Calu3 (cell line): ENCODE measurements at places on chromosomes 7 and 10.

- no peak for DNase-seq
These were observed 303.3 kb downstream of the IPMK start for GRCh38 chr10:57964351-57964750.

DNA sequence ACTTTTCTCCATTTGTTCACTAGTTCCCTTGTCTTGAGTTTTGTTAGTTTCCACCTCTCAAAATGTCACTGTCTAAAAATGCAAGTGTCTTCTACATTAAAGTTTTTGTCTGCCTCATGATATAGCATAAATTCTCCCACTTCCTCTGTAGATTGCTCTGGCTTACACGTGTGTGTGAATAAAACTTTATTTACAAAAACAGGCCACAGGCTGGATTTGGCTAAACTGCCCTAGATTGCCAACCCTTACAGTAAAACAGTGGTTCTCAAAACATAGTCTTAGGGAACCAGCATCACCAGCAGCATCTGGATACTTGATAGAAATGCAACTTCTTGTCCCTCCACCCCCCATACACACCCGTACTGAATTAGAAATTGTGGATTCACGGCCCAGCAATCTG is 207.8 kb downstream of the VTI1A start:
- no peak for DNase-seq

GRCh38 chr7:101783381-101784181 is 33.8 kb upstream of the CUX1 start:
- DNase-seq, result no peak

GRCh38 chr10:43979551-43979950 is 330.9 kb upstream of the ZNF32 start:
- DNase-seq, result no peak

GRCh38 chr10:61452151-61452651 is 980 bp downstream of the TMEM26 start:
- DNase-seq, result no peak

GRCh38 chr7:148712678-148713329 is 14.1 kb downstream of the CUL1 start:
- no peak for DNase-seq

DNA sequence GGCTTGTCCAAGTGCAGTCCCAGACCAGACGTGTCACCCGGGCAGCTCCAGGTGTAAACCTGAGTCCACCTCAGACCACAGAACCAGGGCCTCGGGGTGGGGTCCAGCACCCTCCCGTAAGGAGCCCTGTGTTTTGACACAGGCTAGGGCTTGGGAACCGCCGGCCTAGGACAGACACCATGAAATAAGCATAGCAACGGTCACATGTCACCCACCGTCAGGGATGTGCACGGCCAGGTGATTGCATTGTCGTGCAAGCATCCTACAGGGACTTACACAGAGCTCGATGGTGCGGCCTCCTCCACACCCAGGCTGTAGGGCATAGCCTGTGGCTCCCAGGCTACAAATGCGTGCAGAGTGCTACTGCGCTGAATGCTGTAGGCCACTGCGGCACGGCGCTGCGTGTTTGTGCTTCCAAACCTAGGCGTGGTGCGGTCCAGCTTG is 10.6 kb downstream of the ZFAND2A start:
- DNase-seq, result no peak

DNA sequence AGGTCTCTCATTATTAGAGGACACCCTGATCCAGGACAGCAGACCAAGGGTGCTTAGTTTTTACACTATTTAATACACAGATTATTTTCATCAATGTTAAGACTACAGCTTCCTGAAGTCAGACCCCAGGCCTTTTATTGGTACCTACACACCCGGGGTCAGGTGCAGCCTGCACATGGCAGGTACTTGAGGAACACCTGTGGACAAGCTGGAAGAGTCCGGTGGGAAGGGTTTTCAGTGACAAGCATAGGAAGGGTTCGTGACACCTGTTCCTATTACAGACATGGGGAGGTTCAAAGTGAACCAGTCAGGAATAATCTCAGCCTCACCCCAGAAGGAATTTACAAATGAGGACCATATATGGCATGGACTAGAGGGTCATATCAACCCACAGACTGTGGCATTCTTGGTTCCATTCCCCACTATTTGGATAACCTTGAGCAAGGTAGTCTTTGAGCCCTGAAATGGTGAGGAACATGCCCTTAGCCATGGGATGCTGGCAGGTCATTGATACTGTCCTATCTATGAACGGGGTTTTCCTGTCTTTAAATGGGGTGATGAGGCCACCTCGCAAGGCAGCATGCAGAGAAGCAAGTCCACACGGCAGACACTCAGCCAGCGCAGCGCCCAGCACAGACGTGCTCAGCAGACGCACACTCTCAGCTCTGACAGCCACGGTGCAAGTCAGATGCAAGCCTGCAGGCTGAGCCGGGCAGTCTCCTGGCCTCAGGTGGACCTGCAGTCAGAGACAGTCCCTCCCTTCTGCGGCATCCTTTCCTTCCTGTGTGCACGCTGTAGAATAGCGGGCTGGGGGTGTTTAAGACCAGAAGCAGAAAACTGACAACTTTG is 624.9 kb downstream of the PTPRN2 start:
- no peak for DNase-seq

DNA sequence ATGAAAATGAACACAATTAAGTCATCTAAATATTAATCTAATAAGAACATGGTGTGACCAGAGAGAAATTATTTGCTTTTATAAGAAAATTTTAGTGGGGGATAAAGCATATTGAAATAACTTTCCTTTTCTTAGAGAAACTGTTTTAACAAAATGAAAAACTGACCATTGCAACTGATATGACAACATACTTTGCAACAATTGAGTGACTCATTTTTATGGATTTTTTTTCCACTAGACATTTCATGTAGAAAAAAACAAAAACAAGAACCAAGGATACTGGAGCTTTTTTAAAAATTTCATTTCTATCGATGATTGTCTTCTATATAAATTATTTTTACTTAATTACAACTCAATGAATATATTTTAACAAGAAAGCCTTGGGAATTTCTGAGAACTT is 90.0 kb downstream of the C1GALT1 start:
- no peak for DNase-seq

DNA sequence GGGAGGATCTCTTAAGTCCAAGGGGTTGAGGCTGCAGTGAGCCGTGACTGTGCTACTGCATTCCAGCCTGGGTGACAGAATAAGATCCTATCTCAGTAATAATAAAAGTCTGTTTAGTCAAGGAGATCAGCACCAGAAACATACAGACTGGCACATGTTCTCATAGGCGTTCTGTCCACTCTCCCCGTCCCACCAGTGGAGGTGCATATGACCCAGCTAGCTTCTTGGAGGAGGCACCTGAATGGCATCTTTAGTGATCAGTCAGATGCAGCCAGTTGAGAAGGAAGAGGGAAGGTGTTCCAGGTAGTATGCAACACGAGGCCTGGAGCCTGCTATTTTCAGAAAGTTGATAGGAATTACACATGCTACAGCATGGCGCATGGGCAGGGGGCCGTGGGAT is 45.3 kb upstream of the SVIL start:
- DNase-seq, result no peak

DNA sequence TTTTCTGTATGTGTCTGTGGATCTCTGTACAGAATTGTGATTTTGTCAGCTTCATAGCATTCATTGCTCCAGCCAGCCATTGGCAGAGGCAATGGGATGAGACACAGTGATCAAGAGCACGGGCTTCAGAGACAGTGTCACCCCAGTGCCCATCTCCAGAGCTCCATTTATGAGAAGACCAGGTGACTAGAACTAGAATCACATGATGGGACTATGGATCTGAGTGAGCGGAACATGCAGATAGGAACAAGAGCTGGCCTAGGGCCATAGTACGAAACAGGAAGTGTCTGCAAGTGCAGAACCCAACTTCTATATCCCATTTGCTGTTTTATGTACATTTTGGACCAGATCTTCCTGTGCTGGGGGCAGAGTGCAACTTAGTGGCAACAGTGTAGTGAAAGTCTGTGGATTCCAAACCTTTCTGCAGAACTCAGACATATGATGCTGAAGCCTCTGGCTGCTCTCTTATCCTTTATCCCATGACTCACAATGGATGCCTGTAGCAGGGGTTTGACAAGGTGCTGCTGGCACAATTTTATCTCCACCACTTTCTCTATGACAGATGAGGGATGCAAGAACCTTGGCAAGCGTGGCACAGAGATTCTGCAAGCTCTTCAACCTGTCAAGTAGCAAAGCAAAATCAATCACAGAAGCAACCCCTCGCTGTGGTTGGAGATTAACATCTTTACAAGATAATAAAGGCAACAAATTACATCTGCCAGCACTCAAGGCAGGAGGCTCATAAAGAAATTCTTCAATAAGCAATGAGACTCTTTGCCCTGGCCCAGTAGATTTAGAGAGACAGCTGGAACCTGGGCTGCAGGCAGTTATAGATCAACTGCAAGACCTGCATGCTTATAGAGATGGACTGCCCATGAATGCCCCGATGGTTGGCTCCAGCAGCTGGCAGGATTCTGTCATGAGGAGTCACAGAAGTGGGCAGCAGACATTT is 681.3 kb downstream of the TNS3 start:
- no peak for DNase-seq

DNA sequence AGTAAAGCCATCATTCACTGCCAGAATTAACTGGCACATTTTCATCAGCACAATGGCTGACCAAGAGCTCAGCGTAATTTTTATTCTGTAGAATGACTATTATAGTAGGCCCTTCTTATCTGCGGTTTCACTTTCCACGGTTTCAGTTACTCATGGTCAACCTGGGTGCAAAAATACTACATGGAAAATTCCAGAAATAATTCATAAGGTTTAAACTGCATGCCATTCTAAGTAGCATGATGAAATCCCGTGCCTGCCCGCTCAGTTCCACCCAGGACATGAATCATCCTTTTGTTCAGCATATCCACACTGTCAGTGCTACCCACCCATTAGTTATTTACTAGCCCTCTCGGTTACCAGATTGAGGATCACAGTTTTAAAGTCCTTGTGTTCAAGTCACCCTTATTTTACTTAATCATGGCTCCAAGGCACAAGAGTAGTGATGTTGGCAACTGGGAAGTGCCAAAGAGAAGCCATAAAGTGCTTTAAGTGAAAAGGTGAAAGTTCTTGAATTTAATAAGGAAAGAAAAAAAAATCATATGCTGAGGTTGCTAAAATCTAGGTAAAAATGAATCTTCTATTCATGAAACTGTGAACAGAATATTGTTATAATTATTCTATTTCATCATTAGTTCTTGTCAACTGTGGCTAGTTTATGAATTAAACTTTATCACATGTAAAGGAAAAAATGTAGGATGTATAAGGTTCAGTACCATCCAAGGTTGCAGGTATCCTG is 204.9 kb downstream of the DOCK4 start:
- no peak for DNase-seq

DNA sequence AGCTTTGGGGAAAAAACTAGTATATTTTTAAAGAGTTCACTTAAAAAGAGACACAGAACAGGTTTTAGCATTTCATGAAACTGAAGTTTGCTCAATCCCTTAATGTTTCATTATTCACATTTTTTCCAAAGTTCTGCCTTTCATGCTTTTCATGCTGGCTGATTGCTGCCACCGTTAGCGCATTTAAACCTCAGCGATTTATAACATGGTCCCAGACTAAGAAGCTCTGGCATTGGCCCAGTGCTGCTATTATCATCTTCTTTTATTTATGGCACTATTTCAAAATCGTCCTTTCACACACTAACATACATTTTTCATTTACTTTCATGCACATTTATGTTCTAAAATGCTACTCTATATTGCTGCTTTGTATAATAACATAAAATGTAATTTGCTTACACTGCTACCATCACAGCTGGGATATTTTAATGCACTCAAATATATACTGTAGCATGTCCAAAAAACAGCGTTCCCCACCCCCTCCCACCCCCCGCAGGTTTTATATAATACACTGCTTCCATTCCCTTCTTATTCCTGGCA is 141.9 kb downstream of the MPP7 start:
- no peak for DNase-seq

DNA sequence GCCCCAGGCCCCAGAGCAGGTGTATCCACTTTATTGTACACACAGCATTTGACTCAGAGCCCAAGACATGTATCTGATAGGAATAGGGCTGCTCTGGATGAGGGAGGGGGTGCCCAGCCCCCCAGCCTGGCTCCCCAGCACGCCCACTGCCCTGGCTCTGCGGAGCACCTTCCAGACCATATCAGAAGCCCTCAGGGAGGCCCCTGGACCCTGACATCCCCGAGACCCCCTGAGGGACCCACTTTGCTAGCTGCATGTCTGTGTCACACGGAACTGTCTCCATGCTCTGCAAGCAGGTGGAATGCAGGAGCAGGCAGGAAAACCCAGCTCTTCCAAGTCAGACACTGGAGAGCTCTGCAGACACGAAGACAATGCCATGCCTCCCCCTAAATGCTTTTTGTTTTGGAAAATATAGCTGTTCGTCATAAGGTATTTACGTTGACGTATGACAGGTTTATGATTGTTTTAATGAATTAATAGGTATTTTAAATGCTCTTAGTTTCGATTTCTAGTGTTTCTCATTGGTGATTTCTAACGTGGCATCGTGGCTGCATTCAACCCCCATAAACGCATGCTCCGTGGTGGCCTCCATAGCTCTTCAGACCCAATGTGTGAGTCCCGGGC is 92.8 kb upstream of the INSIG1 start:
- no peak for DNase-seq

- no peak for DNase-seq
These were observed 3.2 kb downstream of the SPOCK2 start for GRCh38 chr10:72085166-72085565.

DNA sequence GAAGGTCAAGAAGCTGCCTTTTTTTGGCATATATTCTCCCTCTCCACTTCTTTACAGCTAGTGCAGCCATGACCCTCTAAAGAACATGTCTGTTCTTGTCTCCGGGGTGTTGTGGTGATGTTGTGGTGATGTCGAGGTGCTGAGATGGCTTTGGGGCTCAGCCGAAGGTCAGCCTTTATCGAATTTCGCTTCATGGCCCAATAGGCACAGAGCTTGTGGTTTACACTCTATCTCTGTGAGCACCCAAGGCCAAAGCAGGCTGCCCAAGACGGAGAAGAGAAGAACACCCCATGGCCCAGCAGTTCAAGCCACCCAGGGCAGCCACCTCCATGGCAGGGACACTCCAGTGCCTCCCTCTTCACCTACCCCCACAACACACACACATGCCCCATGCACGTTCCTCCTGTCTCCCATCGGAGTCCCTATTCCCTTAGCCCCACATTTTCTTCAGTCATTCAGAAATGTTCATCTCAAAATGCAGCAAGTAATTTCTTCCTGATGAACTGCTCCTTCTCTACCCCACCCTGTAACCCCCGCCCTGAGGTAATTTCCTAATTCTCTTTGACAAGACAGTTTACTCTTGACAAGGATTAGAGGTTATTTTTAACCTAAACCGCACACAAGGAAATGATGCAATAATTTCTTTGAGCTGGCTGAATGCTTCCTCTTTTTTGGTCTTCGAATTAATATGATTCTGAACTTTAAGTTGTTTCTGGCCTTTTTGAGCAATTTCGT is 18.6 kb upstream of the ADRB1 start:
- DNase-seq, result no peak
